Activated gamma-delta T cell treated with anti-CD3 and anti-CD28 coated beads, Interleukin-2, amount 50 U/mL, for 16 hours (primary cell): ENCODE measurements at places on chromosomes 1 and 21.

GRCh38 chr1:109823543-109824348 lies 60.0 kb upstream of the EPS8L3 start:
- DNase-seq, result no peak

DNA sequence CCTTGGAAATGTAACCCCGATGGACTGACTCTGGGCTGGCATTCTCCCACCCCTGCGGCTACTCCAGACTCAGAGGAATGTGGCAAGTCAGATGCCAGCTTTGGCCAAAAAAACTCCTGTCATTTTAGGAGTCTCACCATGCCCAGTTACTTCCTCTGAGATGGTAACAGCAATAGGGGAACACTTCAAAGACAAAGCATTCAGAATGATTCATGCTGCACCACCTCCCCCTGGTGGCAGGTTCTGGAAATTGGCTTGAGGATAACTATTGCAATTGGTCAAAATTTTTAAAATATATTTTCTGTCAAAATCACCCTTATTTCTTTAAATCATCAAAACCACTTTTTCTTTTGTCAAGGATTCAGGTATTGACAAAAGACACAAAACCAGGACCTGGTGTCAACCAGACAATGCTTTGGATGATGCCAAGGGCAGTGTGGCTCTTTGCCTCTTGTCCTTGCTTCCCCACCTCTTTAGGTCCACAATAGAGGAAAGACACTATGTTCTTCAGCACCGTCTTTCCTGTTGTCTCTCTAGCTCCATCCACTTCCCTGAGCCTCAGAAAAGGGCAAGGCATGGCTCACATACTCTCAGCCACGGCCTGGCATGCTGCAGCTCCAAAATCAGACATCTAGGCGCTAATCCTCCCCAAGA lies 9.9 kb upstream of the CDCA8 start:
- peak; percentile 71 for DNase-seq

DNA sequence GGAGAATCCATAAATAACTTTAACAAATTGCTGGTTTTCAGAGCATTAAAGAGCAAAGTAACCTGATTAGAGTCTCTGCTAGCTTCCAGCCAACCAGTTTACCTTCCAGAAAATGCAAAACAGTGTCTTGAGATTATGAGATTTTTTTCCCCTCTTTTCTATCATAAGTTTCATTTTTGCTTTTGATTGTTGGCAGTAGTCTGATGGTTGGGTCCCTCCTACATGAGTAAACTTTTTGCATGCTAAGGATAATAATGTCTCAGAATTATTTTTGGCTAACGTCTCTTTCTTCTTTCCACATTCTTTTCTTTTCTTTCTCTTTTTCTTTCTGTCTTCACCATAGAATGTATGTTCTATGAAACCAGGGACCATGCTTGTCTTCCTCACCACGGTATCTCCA lies 6.3 kb upstream of the ADAMTS5 start:
- no peak for DNase-seq

GRCh38 chr1:150610576-150610975 lies 18.8 kb downstream of the ENSA start:
- DNase-seq, result no peak

GRCh38 chr1:224392411-224393249 lies 36.0 kb downstream of the CNIH4 start:
- DNase-seq, result no peak
